ENCODE measurements at places on chromosomes 7 and 10.

DNA sequence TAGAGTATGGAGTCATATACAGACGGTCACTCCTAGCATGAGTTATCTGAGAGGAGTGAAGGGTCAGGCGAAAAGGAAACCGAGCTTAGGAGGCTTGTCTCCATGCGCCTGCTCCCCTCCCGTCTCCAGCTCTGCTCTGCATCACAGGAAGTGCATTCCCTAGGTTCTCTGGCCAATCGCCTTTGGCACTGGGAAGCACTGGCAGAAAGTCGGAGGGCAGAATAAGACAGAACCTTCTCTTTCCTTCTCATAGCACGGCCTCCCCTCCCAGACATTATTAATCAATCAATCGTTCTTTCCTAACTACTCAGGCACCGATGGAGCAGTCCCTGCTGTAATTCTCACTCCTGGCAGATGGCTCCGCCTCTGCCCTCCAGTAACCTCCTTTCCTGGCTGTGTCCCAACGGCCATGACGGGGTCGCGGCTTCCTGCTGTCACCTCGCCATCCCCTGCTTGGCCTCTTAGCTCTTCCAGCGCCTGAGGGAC lies 177.1 kb downstream of the FRMD4A start:
- no peak for DNase-seq

DNA sequence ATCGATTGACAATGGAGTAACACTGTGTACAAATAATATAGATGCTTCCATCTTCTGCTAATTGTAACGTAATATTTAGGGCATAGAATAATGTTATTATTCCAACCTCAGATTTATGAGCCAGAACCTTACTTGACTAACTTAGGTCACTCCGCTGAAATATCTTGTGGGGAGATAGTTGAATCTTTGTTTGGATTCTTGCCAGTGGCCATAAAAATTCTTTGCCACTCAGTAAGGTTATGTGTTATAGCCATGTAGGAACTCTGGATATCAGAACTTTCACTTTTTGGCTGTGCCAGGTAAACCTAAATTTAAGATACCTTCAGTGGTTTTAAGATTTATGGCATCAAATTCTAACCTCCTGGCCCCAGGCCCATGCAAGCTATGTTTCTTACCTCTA lies 197.6 kb downstream of the WDR11 start:
- no peak for DNase-seq

DNA sequence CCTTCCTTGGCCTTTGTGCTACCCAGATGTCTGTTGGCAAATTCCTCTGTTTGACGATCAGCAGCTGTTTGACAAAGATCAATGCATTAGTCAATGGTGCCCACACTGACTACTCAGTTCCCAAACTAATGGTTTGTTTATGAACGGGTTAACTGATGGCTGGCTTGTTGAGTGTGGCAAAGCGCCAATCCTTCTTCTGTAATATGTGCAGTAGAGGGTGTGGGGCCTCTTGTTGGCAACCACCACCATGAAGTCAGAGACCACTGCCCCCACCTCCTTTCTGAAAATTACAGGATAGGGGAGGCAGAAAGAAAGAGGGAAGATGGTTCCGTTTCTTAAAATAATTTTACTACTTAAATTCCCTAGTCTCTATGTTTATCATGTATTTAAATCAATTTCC lies 2.6 kb upstream of the PLCE1 start:
- no peak for DNase-seq

GRCh38 chr7:94426980-94427875 lies 32.5 kb downstream of the COL1A2 start:
- DNase-seq = no peak

- no peak for DNase-seq
Measured at GRCh38 chr7:132869166-132869861, 212.6 kb downstream of the CHCHD3 start.

- no peak for DNase-seq
Measured at GRCh38 chr7:112103246-112103645, 103.0 kb downstream of the DOCK4 start.

Measured in stimulated activated CD8-positive, alpha-beta memory T cell treated with anti-CD3 and anti-CD28 coated beads, Interleukin-7, amount 100 ng/mL, for 24 hours (primary cell).